Activated naive CD8-positive, alpha-beta T cell treated with anti-CD3 and anti-CD28 coated beads for 36 hours (primary cell): ENCODE measurements at places on chromosomes 3 and 15.

- no peak for DNase-seq
These were observed 70.7 kb downstream of the ANXA2 start for GRCh38 chr15:60326824-60327654.

- no peak for DNase-seq
These were observed 19.1 kb downstream of the IREB2 start for GRCh38 chr15:78457101-78457500.

- no peak for DNase-seq
These were observed 50.6 kb upstream of the ULK4 start for GRCh38 chr3:42012383-42012934.

DNA sequence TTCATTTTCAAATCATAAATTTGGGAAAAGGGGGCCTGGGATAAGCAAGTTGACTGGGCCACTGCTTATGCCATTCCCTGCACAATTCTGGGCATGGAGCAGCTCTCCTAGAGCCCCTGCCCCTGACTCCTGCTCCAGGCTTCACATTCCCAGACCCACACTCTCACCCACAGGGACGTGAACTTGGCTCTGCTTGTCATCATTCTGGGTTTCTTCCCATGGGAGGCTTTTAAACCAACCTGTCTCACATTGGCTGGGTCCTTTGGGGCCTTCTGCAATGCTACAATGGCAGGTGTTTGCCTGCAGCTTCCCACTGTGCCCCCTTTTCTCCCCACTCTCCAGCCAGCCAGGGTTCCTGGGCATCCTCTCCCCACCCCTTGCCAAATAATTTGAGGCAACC, 49.1 kb downstream of the CYP19A1 start:
- DNase-seq = no peak

- no peak for DNase-seq
These were observed 990.4 kb downstream of the GBE1 start for GRCh38 chr3:80771085-80771484.

DNA sequence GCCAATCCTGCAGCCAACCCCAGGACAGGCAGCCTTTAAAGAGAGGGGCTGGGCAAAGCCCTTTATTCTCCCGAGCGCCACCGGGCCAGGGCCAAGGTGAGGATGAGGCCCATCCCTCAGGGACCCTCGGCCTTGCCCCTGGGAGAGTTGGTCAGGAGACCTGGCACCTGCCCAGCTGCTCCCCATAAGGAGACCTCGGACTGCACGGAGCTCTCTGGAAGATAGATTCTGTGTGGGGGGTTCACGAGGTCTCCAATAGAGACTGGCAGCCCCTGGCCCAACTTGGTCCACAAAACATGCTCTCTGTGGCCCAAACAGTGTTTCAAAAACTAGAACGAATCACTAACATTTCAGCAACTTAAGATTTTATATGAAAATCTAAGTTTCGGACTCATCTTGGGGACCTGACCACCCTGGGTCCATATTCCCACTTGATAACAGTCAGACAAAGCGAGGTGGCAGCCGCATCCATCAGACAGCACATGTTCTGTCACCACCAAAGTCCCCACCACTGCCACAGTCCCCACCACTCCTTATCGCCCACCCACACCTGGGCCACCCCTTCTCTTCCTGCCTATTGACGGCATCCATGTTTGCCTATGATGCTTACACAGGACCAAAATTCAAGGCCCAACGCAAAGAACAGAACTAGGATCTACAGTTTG, 114.4 kb upstream of the RPL32 start:
- DNase-seq = no peak

DNA sequence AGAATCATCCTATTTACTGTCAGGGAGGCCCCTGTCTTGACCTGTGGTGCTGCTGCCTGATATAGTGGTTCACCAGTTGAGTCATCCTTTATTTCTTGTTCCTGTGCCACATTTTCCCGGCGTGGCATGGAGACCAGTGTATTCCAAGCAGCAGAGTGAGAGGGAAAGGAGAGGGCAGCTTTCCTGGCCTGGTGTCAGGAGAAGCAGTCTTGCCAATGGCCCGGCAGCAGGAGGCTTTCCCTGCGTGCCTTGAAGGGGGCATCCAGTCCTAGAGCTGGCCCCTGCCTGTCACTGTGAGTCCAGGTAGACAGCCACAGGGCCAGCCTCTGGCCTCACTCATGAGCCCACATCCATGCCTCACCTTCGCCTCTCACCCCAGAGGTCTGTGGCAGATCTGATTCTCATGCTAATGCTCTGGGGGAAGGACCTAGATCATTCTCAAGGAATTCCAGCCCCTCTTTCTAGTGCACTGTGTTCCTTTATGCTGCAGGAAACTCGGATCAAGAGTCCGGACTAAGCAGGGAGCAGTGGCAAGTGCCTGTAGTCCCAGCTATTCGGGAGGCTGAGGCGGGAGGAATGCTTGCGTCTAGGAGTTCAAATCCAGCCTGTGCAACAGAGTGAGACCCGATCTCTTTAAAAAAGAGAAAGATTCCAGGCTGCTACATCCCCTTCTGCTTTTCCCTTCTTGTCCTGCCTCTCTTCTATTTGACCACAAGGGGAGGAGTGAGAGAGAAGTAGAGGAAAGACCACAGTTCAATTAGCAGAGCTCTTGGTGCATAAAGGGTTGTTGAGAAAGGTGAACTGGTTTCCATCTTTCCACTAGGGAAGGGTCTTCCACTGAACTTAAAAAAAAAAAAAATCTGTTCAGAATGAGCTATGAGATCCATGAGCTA, 66.8 kb upstream of the HACD2 start:
- DNase-seq = no peak

DNA sequence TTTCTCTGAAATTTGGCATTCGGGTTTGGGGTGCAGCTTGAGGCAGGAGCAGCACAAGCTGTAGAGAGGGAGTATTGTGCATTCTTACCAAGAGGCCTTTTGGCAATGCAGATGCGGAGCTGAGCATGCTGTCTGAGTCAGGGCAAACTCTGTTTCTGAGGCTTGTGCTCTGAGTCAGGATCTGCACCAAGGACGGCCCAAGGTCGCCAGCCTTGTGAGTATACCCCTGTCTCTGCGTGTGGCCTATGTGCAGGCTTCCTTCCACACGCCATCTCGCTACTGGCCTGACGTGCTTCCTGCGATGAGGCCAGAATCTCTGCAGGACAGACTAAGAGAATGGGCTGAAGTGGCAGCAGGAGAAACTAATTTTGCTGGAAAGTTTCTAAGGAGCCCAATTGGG, 83.8 kb upstream of the ROPN1 start:
- no peak for DNase-seq

DNA sequence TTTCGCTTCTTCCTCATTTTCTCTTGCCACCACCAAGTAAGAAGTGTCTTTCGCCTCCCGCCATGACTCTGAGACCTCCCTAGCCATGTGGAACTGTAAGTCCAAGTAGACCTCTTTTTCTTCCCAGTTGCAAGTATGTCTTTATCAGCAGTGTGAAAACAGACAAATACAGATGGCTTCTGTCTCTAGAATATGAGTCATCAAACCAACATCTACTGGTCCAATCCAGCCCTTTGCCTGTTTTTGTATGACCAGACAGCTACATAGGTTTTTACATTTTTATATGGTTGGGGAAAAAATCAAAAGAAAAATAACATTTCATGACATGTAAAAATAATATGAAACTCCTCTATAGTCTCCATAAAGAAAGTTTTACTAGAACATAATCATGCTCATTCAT, 118.7 kb upstream of the PTPRG start:
- no peak for DNase-seq

DNA sequence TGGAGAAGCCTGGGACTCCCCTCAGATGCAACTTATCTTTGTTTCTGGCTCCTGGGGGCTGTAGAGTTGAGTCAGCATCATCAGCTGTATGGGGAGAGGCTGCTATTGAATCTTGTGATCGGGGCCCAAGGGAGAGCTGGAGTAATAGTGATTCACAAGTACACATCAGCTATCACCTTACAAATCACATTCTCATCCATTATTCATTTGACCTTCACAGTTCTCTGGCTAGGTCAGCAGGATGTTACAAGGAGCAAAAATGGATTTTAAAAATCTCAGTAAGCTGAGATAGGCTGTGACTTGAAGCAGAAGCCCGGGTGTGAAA, 175.0 kb downstream of the OPA1 start:
- no peak for DNase-seq

DNA sequence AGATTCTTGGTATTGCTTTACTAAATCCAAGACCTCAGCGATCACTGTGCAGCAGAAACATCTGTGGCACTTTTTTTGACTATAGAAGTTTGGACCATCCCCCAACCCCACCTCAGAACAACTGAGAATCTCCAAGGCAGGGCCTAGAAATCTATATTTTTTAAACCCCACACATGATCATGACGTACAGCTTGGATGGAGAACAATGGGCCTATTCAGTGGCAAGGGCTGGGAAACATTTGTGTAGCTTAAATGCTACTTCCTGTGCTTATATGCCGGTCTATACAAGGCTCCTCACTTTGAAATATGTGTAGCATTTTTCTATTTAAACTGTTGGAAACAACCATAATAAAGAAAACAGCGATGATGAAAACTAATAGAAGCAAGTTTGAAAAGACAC, 55.1 kb upstream of the SPRED1 start:
- DNase-seq = no peak

DNA sequence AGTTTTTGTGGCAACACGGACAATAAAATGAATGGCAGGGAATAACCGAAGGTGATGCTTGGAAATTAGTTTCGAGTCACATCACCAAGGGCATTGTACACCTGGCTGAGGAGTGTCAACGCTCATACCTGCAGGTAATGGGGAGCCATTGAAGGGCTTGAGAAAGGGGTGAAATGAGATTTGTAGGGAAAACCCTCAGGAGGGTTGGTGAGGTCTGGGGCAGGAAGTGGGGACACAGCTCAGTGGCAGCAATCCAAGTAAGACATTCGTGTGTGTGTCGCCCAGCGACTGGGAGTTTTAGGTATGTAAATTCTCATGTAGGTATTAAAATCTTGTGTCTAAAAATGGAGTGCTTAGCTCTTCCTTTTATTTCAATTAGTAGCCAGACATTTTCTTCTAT, 14.3 kb downstream of the PARP14 start:
- DNase-seq = no peak

- no peak for DNase-seq
These were observed 291.2 kb upstream of the STT3B start for GRCh38 chr3:31241533-31241932.

- DNase-seq = no peak
These were observed 171.9 kb downstream of the CACNA2D3 start for GRCh38 chr3:54294214-54294613.

DNA sequence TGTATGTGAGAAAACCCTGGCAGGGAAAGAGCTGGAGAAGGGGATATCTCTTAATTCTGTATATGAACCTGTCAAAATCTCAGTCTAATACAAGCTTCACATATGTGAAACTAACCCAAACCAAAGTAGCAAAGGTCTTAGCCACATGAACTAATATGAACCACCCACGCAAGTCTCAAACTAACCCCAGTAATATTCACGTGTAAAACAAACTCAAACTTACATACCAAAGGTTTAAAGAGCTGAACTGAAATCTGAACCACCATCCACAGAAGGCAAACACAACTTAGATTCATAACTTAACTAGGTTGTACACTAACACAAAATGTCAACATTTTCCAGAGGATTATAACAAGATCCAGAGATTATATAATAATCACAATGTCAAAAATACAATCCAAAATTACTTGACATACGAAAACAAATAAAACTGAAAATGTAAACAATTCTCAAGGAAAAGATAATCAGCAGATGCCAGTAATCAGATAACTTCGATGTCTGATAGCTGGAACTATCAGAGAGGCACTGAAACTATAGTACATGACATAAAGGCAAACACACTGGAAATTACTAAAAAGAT, 64.1 kb downstream of the VPS13C start:
- DNase-seq = no peak

DNA sequence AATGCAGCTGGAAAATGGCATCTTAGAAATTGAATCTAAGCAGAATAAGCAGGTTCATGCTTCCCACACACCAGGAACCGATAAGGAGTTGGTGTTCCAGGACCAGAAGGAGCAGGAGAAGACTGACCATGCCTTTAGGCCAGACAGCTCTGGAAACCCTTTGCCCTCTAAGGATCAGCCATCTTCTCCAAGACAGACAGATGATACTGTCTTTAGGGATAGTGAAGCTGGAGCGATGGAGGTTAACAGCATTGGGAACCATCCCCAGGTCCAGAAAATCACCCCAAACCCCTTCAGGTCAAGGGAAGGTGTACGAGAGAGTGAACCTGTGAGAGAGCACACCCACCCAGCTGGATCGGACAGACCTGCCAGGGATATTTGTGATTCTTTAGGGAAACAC, 49.2 kb downstream of the CDAN1 start:
- no peak for DNase-seq

DNA sequence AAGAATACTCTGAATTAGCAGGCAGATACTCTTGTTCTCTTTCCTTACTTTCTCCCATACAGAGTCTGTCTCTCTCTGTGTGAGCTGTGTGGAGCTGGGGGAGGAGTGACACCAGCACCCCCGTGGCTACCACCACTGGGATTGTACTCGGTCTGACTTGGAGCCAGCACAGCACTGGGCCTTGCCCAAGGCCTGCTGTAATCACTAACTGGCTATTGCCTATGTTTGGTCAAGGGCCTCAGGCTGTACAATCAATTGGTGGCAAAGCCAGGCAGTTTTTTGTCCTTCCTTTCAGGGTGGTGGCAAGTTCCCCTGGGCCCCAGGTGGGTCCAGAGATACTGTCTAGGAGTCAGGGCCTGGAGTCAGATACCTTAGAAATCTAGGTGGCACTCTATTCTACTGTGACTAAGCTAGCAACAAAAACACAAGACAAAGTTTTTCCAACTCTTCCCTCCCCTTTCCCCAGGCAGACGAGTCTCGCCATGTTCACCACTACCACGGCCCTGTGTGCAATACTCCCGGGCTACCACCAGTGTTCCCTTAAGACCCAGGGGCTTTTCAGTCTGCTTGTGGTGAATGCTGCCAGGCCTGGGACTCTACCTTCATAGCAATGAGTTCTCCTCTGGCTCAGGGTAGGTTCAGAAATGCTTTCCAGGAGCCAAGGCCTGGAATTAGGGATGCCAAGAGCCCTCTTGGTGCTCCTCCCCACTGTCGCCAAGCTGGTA, 151.8 kb downstream of the KCNAB1 start:
- no peak for DNase-seq

DNA sequence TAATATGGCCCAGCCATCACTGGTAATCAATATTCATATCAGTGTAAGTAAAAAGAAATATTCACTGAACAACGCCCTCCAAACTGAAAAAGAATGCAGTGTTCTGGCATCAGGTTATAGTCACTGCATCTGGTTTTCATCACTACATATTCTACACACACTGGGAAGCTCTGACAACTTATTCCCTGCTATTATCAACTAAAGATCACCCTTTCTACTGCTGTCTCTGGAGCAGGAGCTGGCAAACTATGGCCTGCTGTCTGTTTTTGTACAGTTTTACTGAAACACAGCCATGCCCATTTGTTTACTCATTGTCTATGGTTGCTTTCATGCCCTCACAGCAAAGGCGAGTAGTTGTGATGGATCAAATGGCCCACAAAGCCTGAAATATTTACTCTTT, 35.3 kb downstream of the TUBGCP4 start:
- no peak for DNase-seq

DNA sequence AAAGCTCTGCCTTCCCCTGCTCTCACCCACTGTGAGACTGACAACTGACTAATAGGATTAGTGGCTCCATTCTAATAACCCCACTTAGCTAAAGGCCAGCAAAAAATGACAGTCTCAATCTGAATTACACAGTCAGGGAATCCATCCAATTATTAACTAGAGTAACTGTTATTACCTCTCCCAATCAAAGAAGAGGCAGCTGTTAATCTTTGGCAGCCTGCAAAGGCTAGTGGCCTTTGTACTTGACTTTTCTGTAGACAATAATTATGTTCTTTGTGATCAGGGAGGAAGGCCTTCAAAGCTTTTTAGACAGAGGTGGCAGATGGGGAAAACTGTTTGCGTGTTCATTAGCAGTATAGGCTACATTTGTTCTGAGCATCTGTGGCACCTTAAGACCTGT, 177.7 kb downstream of the ISL2 start:
- DNase-seq = no peak
